ENCODE measurements at places on chromosomes 4 and X.

- H3K27ac ChIP-seq: no peak overlapping the region
- H3K4me3 ChIP-seq: no peak overlapping the region
- H3K27me3 ChIP-seq: no peaks in the 10 kb centered on the region
- DNase-seq: no peak
- H3K36me3 ChIP-seq: no peaks in the 10 kb centered on the region
These were observed 73.8 kb downstream of the VEGFC start for GRCh38 chr4:176718881-176719280.

GRCh38 chrX:6468706-6469105, 66.2 kb downstream of the VCX3A start:
- no peak overlapping the region for H3K27ac ChIP-seq
- H3K36me3 ChIP-seq: no peaks in the 10 kb centered on the region
- H3K4me3 ChIP-seq: no peak overlapping the region
- H3K27me3 ChIP-seq: no peaks in the 10 kb centered on the region
- H3K4me1 ChIP-seq: no peaks in the 10 kb centered on the region

GRCh38 chr4:61933527-61933926, 733.4 kb downstream of the ADGRL3 start:
- DNase-seq: no peak
- H3K27me3 ChIP-seq: no peaks in the 10 kb centered on the region
- no peaks in the 10 kb centered on the region for H3K36me3 ChIP-seq
- no peaks in the 10 kb centered on the region for H3K4me1 ChIP-seq
- no peak overlapping the region for H3K4me3 ChIP-seq

DNA sequence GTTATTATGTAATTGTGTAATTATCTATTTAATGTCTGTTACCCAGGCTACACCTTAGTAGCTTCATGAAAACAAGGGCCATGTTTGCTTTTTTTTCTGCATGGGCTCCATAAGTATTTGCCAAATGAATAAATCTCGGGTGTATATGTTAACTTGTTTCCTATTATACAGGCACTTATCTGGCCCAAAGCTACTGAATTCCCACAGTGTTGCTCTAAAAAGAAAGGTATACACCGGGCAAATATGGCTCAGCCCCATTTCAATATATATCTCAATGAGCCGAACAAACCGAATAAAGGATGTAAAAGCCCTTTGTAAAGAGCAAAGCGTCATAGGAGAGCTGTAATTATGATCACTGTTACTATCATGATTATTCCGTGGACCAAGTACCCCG, 767 bp downstream of the PAQR3 start:
- peak overlapping the region; percentile 70 for H3K27ac ChIP-seq
- H3K36me3 ChIP-seq: no peaks in the 10 kb centered on the region
- H3K4me1 ChIP-seq: peaks cover 5% of the 10 kb centered on the region
- H3K4me3 ChIP-seq: peak overlapping the region; percentile 99
- DNase-seq: no peak
- H3K27me3 ChIP-seq: no peaks in the 10 kb centered on the region

DNA sequence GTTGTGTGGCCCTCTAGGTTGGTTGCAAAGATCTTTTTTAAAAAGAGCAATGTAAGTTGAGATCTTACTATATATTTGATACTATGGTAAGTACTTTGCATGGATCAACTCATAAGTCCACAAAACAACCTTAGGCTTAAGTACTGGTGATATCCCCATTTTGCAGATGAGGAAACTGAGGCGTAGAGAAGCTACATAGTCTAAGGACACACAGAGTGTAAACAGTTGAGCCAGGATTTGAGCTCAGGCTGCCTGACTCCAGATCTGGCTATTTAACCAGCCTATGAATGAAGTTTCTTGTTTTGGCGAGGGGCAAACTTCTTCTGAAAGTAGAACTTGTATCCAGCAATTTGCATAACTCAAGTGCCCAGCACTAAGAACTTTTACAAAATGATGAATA, 38.6 kb upstream of the STX18 start:
- H3K4me3 ChIP-seq: no peak overlapping the region
- no peak for DNase-seq

- DNase-seq: no peak
- H3K27ac ChIP-seq: no peak overlapping the region
- no peaks in the 10 kb centered on the region for H3K4me1 ChIP-seq
These were observed 43.3 kb upstream of the PPM1K start for GRCh38 chr4:88327665-88328064.

DNA sequence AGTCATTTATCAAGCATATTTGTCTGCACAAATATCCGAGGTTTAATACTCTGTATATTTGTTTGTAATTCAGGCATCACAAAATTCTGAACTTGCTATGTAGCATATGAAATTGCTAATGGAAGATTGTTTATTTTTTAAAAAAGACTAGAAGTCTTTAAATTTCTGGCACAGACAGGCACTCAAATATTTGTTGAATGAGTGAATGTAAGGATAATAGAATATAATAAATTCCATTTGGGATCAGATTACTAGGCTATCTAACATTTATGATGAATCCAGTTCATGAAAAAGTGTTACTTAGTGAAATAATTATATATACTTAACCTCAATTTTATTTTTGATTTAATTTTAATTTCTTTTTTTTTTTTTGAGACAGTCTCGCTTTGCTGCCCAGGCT, 30.4 kb upstream of the TEC start:
- DNase-seq: no peak
- no peak overlapping the region for H3K4me3 ChIP-seq
- H3K27ac ChIP-seq: no peak overlapping the region
- H3K4me1 ChIP-seq: no peaks in the 10 kb centered on the region
- H3K27me3 ChIP-seq: no peaks in the 10 kb centered on the region
